Peyer's patch (tissue), 4 donors: ENCODE measurements at places on chromosomes 11 and 22.

DNA sequence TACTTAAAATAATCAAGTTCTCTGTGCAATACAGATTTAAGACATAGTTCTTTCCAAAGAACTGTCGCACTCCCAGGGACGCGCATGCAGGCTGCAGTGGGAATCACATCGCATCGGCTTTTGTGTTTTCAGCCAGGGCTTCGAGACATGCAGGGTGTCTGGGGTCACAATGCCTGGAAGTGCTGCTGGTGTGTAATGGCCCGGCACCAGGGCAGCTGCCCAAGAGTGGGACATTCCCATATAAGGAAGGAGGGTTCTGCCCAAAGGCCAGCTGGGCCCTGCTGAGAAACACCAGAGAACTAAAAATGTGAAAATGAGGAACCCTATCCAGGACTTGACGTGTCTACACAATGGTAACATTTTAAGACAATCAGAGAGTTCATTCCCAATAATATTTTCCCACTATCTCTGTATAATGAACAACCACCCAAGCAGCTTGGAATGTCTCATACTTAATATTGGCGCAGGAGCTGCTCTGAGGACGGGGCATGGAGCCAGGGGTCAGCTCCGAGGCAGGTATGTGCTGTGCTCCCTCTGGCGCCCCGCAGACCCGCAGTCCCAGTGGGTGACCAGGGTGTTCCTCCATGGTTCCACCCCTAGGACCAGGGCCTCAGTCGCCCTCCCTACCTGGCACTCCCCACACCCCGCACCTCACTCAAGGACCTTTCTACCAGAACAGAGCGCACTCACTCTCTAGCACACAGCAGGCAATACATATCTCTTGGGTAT, 11.3 kb downstream of the MCAT start:
- DNase-seq, result no peak

DNA sequence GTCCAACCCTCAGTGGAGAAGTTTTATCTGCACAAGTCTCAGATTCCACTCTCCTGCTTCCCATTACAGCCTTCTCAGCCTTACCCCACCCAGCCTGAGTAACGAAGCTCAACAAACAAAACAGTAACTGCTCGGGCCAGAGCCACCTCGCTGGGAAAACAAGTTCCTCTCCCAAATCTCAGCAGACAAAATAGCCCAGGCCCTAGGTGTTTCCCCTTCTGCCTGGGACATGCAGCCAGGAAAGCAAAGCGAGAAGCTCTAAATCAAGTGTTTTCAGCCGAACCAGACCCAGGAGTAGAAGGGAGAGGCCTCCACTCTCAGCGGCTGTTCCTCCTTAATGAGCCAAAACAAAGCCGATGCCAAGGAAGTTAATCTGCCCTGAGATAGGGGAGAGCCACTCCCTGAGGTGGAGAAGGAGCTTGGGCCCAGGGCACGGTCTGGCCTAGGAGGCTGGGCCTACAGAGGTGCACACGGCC, 44.0 kb downstream of the LIF start:
- no peak for DNase-seq

GRCh38 chr11:132231656-132232347, 861.4 kb downstream of the NTM start:
- DNase-seq, result no peak

GRCh38 chr11:96168623-96169022, 174.4 kb downstream of the MAML2 start:
- DNase-seq, result no peak

DNA sequence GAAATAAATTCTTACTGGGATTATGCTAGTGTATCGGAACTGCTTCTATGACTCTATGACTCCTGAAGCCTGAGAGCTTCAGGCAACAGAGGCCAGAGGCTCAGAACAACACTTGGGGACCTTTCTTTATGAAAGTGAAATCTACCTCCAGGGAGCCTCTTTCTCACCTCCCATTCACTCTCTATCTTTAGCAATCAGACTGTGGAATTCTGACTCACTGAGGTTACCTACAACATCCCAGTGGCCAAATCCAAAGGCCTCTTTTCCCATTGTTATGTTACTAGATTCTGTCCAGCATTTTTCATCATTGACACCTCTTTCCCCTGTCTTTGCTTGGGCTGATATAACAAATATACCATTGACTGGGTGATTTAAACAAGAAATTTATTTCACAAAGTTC, 14.1 kb upstream of the CYB5R2 start:
- no peak for DNase-seq

DNA sequence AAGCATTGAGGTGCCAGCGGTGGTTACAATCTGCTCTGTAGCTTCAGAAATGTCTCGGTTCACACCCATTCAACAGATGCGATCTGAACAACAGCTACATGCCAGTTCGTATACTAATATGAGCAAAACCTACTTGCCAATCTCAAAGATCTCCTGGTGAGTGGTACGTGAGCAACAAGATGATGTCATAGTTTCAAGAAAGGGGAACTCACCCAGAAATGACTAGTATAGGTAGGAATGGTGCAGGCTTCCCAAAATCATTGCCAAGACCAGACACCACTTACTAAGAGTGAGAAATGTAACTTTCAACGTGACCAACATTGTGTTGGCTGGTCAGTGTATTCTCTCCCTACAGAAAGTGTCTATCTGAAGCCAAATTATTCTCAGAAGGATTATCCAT, 31.1 kb downstream of the OR6Q1 start:
- DNase-seq, result no peak
